T-helper 2 cell treated with Interferon-gamma antibody and Interleukin-4, amounts not matched to agents 5 μg/mL and 100 μg/mL, for 36 hours (primary cell): ENCODE measurements at places on chromosomes 1 and 21.

- DNase-seq: no peak
Observed at GRCh38 chr1:79259390-79260336, 253.1 kb upstream of the ADGRL4 start.

- peak; percentile 48 for DNase-seq
Observed at GRCh38 chr1:55127827-55128343, 87.3 kb downstream of the USP24 start.

- no peak for DNase-seq
Observed at GRCh38 chr1:8213676-8214075, 104.2 kb upstream of the SLC45A1 start.

DNA sequence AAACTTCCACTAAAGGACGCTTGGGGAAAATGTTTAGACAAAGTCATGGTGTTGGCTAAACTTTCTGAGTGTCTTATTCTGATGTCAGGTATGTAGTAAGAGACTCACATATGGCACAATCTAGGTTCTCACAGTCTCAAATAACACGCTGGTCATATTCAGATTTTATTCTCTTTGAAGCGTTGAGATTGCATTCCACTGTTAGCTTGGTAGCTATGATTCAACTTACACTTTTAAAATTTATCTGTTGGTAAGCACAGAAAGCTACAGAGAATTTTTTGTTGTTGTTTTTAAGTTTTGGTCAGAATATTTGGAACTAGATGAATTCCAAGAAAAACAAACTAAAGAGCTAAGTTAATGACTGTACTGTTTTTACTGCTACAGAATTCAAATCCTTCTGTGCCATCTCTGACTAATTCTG, 126.7 kb downstream of the PRRX1 start:
- DNase-seq: no peak

GRCh38 chr21:41678924-41679318, 87.9 kb downstream of the RIPK4 start:
- peak; percentile 6 for DNase-seq

DNA sequence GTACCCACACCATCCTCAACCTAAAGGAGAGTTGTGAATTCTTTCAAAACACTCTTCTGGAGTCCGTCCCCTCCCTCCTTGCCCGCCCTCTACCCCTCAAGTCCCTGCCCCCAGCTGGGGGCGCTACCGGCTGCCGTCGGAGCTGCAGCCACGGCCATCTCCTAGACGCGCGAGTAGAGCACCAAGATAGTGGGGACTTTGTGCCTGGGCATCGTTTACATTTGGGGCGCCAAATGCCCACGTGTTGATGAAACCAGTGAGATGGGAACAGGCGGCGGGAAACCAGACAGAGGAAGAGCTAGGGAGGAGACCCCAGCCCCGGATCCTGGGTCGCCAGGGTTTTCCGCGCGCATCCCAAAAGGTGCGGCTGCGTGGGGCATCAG, 638 bp upstream of the OLIG2 start:
- no peak for DNase-seq

DNA sequence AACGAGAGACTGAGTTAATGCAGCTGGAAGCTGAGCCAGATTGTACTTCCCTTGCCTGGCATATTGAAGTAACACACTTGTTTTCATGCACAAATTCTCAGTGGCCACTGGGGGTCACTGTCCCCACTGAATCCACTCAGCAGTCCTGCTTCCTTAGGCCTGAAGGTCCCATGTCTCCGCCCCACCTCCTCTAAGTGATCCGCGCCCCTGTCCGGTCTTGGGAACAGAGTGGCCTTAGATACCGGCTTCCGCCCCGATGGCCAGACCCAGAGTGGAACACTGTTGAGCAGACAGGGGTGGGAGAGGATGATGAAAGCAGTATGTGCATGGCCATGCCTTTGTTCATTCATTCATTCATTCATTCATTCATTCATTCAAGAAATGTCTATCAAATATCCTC, 34.8 kb downstream of the CHAF1B start:
- peak; percentile 37 for DNase-seq
